Left lung (tissue), 14 donors: ENCODE measurements at places on chromosomes 3 and 15. TPM values are rescaled to one million over a fixed set of nuclear protein-coding genes. Genes with fewer than 3 reads are reported as not detected.

The FEZF2 gene
- polyA plus RNA-seq: not detected

The SH2D7 gene
- 0.56 TPM for polyA plus RNA-seq

The PATL2 gene
- polyA plus RNA-seq: 1.2 TPM

The DPPA2 gene
- polyA plus RNA-seq: 0.15 TPM

DNA sequence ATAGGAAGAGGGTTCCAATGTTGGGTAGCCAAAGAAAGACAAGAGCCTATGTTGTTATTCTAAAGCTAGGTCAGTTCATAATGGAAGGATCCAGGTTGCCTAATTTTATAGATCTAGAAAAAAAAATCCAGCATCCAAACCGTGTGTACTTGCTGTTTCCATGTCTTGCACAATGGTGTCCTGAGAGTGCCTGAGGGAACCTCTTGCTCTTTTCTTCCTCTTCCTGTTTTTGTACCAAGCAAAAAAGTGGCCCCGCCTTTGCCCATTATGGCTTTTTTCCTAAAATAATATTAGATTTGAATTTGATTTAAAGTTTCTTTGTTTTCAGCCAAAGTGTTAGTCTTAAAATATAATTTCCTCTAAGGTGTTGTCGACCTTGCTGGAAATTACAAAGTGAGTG is 224.4 kb downstream of the RYR3 start:
- DNase-seq: no peak

DNA sequence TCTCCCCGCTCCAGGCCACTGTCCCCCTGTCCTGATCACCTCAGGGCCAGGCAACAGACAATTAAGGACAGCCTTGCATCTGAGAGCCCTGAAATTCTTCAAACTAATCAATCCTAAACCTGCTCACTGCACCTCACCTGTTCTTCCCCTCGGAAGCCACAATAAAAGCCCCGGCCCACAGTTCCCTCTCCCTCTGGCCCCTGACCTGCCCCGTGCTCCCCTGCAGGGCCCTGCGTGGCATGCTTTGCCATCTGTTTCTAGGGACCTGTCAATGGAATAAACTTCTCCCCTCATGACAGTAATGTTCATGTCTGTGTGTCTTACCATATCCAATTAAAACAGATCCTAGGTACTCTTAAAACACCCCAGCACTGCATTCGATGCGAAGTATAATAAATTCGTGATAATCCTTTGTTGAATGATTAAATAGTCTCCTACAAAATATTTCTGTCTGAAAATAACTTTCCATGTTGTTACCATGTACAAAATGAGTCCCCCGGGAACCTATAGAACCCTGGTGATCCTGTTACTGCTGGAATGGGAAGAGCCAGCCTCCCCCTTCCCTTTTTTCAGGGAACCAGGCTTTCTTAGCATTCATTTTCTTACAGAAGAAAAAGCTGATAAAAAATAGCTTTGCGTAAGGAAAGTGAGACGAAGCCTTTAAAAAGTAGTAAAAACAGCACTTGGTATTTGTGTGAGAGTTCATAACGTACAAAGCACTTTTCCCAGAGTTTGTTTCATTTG is 59.0 kb downstream of the ABTB1 start:
- DNase-seq: no peak

DNA sequence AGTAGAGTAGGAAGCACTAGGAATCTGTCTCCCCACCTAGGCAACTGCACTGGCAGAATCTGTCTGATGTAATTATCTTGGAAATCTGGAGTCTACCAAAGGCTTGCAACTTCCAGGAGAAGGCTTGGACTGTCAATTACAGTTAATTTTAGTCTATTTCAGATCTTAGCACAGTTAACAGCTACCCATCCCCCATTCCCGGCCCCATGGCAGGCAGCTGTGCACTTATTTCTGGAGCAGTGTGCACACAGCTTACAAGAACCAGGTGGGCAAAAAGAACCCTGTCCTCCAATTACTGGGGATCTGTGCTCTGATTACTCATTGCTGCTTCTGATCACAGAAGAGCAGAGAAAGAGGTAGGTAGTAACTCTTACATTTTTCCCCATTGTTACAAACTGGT is 12.3 kb upstream of the CDAN1 start:
- DNase-seq: no peak

- no peak for DNase-seq
Observed at GRCh38 chr15:70374096-70374495, 276.4 kb upstream of the TLE3 start.

DNA sequence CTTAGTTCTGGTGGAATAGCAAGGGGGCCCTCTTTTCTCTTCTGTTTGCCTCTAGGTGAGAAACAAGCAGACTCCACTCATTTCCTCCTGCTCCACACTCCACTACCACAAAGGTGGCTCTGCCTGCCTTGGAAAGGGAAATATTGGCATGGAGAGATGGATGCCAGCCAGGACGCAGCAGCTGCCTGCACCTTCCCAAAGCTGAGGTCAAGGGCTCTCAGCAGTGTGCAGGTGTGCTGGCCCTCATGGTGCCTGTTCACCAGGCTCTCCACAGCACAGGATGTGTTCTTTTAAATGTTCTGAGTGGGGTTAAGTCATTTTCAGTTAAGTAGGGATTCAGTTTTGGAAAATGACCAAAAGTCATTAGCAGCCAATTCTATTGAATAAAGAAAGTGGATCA is 211.2 kb upstream of the STRIT1 start:
- no peak for DNase-seq

- no peak for DNase-seq
Observed at GRCh38 chr3:178505832-178506231, 30.4 kb upstream of the KCNMB2 start.

- DNase-seq: no peak
Observed at GRCh38 chr3:196016485-196016884, 65.4 kb downstream of the TFRC start.

DNA sequence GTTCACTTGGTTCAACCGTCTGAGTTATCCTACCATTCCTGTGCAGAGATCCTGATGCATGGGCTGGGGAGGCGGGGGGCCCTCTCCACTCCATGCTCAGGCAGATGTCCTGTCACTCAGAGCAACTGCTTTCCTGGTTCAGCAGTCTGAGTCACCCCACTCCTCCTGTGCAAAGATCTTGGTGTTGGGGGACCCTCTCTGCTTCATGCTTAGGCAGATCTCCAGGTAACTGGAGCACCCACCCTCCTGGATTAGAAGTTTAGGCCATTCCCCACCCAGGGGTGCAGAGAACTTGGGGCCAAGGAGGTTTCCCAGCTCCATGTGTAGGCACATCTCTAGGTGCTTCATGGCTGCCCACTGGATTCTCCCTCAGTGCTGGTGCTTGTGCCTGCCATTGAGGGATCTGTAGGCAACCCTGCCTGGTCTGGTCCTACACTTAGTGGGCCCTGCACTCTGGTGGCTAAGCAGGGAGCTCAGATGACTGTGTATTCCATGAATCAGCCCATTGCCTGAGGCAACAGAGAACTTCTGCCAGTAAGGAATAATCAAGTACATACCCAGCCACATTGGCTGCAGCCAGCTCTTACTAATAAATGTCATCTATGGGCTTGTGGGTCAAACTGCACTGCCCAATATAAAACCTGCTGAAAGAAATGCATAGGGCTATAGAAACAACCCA is 465.4 kb upstream of the THBS1 start:
- DNase-seq: no peak

DNA sequence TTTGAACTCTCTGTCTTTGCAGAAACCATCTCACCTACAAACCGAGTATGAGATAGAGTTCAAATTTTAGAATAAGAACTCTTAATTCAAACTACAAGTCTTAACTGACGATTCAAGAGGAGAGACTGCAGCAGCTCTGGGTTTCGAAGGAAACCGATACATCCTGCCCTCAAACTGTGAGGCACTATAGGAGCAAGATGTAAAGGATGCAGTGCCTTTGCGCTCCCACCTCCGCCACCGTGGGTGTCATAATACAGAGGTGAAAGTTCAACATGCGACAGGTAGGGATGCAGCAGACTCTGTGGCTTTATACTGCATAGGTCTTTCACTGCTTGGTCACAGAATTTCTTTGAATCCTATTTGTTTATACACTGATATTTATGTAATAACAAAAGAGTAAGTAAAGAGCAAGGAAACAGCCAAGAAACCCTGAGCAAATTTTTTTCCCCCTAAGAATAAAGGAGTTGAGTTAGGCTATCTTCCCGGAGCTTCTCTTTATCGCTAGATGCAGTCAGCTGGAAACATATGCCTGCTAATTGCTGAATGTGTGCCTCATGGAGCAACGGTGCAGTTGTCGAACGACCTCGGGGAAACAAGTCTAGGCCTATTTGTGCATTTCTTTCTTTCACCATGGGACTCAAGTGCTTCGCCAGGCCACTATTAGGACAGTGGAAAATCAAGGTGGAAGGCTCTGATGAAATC is 1097.6 kb upstream of the CFAP20DC start:
- DNase-seq: no peak

- DNase-seq: no peak
Observed at GRCh38 chr3:2944628-2945027, 165.5 kb downstream of the IL5RA start.

GRCh38 chr3:122973893-122974615 is 53.5 kb downstream of the SEMA5B start:
- DNase-seq: no peak
